ENCODE measurements at places on chromosomes 7 and 10.

- DNase-seq, result no peak
Measured at GRCh38 chr7:117114272-117114671, 161.0 kb downstream of the ST7 start.

GRCh38 chr7:51059504-51060142 is 257.0 kb downstream of the COBL start:
- no peak for DNase-seq

GRCh38 chr10:132242103-132242840 is 55.5 kb downstream of the DPYSL4 start:
- DNase-seq, result no peak

DNA sequence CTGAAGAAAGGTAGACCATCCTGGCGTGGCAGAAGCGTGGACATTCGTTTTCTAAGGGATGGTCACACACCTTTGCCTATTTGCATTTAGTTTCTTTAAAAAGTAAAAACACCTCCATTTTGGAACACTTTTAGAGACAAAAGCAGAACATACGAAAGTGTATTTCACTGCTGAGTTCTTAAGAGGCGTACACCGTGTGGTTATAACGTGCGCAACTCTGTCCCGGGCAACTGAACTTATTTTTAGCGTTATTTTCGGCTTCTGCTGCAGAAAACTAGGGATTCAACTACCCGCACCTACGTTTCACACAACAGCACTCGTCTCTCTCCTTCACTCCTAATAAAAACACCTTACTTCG is 557 bp upstream of the LSM8 start:
- DNase-seq, result no peak

GRCh38 chr7:29042824-29043231 is 84.7 kb upstream of the TRIL start:
- DNase-seq, result no peak

GRCh38 chr10:34275626-34276130 is 539.4 kb downstream of the PARD3 start:
- DNase-seq, result no peak

DNA sequence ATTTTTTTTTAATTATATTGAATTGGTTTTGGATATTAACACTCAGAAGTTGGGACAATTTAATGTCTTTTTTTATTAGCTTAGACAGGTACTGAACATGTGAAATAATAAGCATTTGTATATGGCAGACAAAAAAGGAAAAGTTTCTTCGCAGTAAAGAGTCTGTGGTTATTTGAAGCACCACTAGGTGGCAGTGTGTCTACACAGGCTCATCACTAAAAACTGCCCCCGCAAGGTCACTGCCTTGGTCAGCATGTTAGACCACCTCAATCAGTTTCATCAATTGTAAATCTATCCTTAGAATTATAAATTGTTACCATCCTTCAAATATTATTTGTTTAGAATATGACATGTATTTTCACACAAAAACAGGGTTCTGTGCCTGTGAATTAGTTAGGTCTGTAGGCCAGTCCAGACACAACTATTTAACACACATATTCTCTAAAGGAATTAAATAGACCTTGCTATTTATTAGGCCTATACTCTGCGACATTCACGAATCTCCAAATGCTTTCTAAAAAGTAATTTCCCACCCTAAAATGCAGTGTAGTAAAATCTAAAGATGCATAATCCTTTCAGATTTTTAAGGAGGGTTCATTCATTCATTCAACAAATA is 17.0 kb downstream of the PNLIPRP3 start:
- DNase-seq, result peak; percentile 9

GRCh38 chr7:88109612-88110011 is 110.2 kb downstream of the SRI start:
- DNase-seq, result no peak

DNA sequence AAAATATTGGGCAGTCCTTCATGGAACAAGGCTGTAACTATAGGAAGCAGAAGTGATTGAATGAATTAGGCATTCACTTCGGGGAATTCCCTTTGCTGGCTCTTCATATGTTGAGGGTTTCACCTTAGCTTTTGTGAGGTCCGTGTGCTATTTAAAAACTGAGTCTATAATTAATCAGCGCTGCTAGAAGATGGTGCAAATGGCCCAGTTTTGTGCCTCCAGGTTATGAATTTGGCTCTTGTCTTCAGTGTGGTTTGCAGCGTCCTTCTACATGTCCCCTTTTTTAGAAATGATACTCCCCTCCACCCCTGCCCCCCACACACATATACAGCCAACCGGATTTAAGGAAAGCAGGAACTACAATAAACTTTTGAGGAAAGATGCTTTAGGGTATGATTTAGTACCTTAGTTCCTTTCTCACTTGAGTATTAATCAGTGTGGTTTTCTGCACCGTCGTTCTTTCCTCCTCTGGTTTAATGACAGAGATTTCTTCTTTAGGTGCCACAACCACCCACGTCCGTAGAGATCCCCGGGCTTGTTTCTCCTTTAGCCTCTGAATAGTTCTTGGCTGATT is 110.6 kb upstream of the SAMD8 start:
- DNase-seq, result no peak

- no peak for DNase-seq
Measured at GRCh38 chr7:136964347-136964746, 95.9 kb downstream of the CHRM2 start.

Data from CD4-positive, alpha-beta T cell treated with Interleukin-4 for 4 hours (primary cell).